ENCODE measurements at places on chromosomes 2 and 18.

- DNase-seq: peak; percentile 73
Observed at GRCh38 chr2:85998071-85998991, 107.4 kb downstream of the POLR1A start.

- DNase-seq: no peak
Observed at GRCh38 chr18:2123077-2123476, 448.2 kb downstream of the METTL4 start.

DNA sequence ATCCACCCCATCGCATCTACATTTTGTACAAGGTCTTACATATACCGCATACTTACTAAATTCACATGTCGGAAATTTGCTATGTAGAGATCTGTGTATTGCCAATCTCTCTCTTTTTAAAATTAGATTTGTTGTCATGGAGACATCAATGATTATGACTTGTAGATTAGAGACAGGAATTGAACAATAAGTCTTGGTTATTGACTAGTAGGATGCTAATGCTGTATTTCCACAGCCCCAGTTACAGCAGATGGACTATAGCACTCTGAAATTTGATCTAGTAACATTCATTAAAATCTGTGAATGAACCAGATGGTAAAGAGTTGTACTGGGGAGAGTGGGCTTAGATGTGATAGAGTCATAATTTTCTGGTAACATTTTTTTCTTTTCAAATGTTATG is 805.7 kb downstream of the SLC4A3 start:
- DNase-seq: no peak

DNA sequence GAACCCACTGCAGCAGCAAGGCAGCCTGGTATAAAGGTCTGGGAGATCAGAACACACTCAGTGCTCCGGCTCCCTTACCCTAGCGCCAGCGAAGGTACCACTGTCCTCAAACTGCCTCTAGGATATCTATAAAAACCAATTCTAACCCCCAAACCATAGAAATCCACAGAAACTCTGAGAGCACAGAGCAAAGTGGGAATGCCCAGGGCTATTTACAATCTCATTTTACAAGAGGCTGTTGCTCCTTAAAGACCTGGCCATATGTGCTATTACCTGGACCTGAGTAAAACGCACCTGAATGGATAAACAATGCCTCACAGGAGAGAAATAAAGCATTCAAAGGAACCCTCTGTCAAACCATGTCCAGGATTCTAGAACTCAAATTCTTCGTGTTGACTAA is 4.3 kb downstream of the STK39 start:
- no peak for DNase-seq
